ENCODE measurements at places on chromosomes 12 and 14.

GRCh38 chr12:54082397-54082892 is 28.8 kb downstream of the HOXC4 start:
- DNase-seq, result peak; percentile 36

DNA sequence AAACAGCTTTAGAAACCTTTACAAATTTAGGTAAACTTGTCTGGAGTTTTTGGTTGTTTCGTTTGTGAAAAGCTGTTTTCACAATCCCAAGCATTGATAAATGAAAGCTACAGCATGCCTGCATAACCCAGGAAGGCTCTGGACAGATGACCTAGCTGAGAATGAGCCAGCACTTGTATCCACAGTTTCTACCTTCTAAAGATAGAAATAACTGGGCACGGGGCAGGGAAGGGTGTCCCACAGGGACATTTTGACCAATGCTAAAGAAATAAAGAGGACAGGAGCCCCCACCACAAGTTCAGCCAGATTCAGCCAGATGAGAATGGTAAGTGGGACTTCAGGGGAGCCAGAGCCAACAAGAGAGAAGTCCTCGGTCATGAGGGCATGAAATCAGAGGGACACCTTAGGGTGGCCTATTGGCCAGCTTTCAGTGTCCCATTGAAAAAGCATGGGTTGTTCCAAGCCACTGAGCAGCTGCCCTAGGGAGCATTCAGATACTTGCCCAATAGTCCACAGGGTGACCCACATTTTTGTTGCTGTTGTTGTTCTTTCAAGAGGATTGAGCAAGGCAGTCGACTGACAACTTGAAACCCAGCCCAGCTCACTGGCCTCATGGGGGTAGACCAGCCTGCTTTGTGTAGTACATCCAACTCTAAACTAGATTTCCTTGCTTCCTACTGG is 140.3 kb upstream of the NUDT4 start:
- no peak for DNase-seq

- no peak for DNase-seq
Measured at GRCh38 chr14:69629225-69630127, 18.1 kb downstream of the SUSD6 start.

DNA sequence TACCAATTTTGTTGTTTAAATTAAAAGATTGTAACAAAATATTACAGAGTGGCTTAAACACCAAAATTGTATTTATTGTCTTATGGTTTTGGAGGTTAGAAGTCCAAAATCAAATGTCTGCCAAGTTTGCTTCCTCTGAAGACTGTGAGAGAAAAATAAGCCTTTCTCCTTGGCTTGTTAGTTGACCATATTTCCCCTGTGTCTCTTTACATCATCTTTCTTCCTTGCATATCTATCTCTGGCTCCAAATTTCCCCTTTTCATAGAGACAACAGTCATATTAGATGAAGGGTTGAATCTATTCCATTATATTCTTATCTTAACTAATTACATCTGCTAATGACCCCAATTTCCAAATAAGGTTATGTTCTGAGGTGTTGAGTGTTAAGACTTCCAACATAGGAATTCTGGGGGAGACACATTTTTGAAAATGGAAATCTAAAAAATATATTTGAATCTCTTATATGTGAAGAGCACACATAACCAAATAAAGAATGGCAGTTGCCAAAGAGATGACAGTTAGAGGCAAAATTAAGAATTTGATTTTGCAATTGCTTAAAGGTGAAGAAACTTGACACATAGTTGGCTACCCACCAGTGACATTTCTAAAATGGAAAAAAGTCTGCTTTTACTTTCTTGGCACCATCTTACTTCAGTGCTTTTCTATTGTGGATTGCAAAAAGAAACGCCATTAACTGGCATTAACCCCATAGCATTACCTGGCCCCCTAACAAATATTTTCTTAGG is 407.2 kb downstream of the FSCB start:
- no peak for DNase-seq

DNA sequence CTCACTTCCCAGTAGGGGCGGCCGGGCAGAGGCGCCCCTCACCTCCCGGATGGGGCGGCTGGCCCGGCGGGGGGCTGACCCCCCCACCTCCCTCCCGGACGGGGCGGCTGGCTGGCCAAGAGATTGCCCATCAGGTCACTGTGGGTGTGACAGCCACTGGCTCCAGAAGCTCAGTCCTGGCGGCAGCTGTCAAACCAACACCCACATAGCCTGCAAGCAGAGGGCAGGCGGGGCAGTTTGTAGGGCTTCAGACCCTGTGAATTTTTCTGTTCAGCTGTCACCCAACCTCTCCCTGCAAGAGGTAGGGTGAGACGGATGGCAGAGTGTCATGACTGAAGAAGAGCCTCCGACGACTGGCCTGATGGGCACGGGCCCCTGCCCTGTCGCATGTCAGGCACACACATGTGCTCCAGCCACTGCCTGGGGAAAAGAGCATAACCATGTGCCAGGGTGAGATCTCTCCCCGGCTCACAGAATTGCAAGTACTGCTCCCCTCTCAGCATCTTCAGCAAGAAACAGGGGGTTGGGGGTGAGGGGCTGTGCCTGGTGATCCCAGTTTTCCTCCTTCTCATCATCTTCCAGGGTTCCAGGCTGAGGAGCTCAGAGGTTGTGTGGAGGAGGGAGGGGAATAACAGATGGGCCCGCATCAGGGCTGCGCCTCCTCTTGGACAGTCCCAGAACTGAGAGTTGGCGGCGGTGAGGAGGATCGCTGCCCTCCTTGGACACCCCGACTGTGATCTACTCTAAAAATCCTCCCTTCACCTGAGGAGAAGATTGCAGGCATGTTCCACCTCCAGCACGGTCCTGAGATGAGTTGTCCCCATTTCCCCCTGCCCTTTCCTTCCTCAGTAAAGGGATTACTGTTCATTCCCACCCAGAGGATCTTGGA is 11.2 kb upstream of the PRPH start:
- no peak for DNase-seq

GRCh38 chr12:92602476-92602875 is 100.3 kb upstream of the PLEKHG7 start:
- no peak for DNase-seq

DNA sequence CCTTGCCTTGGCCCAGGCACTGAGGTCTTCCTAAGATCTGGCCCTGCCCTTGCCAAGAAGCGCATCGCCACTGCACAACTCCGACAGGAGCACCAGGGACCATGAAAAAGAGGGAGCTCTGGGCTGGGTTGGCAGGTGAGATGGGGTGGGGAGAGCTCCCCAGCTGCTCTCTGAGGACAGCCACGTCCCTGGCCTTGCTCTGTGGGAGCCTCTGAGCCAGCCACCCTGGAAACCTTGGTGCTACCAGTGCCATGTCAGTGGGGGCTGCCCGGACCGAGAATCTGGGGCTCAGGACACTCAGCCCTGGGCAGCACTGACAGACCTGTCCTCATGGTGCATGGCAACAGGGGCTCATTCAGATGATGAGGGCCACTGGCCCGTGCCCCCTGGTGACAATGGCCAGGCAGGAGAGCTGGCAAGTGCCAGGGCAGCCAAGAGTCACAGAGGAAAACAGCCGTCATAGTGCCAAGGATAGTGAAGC is 134.8 kb downstream of the ZFP36L1 start:
- no peak for DNase-seq

DNA sequence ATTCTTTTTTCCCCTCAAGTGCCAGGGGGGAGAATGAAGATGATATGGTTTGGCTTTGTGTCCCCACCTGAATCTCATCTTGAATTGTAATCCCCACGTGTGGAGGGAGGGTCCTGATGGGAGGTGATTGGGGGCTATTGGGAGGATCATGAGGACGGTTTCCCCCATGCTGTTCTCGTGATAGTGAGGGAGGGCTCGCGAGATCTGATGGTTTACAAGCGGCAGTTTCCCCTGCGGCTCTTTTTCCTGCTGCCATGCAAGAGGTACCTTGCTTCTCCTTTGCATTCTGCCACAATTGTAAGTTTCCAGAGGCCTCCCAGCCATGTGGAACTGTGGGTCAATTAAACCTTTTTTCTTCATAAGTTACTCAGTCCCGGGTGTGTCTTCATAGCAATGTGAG is 173.7 kb downstream of the CAND1 start:
- no peak for DNase-seq

GRCh38 chr12:113082486-113083148 is 26.1 kb downstream of the DTX1 start:
- DNase-seq, result no peak

DNA sequence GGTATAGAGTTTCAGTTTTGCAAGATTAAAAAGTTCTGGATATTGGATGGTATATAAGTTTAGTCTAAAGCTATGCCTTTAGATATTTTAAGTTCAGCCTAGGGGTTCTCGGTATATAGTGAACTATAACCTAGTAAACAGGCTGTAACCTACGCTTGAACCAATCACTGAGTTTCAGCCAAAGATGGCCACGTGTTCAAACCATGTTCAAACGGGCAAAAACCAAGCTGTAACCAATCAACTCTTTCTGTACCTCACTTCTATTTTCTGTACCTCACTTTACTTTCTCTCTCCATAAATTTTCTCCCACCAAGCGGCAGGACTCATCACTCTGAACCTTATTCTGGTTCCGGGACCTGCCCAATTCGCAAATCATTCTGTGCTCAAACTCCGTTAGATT is 1.4 kb downstream of the TMBIM4 start:
- DNase-seq, result no peak

DNA sequence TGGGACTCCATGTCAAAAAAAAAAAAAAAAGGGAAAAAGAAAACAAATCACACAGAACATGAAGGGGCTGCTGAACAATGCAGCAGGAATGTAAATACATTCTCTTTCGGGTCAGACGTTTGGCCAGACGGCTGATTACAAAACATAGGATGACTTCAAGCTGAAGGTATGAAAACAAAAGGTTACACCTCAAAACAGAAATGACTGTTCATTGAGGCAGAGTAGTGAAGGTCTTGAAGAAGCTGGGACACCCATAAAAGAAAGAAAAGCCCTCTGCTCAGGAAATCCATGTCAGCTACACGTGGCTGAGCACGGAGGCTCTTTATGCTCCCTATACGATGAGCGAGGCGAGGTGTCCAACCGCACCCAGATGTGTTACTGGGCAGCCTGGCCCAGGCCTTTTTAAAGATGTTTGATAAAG is 37.7 kb downstream of the FGD4 start:
- no peak for DNase-seq

GRCh38 chr12:57476993-57477709 is 2.5 kb downstream of the ARHGAP9 start:
- no peak for DNase-seq

- DNase-seq, result no peak
Measured at GRCh38 chr12:64723630-64724029, 35.6 kb downstream of the GNS start.

DNA sequence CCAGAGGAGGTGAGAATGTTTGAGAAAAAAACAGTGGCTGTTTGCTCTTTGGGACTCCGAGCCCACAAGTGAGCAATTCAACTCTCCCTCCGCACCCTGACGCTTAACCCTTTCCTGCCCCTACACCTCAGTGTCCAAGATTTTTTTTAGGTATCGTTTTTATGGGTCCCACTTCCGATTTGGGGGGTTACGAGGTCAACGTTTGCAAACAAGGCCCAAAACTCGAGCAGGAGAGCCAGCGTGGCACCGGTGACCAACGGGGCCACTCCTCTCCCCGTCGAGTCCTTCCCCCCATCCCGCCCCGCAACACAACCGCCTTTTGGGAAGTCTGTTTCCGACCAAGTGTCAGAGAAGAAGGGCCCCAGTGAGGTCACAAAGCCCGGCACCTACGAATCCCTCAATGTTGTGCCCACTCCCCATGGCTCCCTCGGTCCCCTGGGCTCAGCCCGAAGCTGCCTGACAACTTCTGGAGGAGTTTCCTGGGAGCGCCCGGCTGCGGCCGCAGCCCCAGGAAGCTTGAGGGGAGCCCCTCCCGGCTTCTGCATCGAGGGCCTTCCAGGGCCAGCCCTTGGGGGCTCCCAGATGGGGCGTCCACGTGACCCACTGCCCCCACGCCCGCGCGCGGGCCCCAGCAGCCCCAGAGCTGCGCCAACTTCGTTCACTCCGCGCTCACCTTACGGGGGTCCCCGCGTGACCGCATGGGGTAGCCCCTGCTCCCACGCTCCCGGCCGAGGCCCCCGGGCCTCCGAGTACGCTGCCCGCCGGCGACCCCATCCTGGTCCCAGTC is 1.2 kb downstream of the CDK2AP1 start:
- DNase-seq, result peak; percentile 34

DNA sequence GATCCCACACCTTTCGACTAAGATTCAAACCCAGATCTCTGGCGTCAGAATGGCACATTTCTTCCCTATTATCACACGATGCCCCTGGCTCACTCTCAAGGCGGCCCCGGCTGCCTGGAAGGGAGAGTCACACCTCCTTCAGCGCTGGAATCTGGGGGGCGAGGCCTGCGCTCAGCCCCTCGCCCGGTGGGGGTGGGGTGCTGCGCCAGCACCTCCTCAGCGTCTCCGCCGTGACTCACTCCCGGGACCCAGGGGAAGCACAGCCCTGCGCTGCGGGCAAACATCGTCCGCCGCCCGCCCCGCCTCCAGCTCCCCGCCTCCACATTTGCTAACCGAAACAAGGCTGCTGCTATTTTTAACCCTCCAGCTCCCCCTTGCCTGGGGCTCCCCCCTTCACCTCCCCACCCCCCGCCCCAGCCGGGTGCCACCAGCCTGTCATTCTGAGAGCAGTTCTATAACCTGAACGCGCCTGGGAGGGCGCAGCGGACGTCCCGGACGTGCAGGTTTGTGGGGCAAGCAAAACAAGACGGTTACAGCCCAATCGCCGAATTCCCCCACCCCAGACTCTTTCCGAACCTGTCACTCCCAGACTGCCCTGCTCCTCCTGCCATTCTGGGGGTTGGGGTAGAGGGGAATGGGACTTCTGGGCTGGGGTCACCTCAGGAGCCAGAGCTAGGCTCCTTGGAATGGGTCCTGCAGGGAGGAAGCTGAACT is 6.7 kb downstream of the HDAC7 start:
- DNase-seq, result peak; percentile 84

DNA sequence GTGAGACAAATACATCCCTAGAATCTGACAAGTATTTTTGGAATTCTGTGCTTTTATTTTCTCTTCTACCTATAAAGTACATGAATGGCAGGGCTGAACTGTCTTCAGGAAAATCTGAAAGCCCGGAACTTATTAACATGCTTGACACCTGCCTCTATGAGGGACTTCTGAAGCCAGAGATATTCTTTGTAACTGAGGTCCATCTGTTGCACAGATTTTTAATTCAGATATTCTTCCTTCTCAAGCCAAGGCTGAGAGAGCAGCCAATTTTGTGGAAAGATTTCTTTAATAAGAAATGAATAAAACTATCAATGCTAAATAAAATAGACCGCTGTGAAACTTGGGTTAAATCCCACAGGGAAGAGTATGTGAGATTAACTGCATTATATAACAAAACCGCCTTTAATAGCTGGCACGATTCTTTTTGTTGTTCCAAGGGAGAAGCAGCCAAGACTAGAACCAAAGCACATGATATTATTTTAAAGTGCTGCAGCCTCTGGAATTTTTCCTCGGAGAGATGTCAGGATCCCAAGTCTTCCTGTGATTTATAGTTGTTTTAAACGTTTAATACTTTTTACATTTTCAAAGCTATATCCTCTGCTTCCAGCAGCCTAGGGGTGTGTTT is 148.9 kb downstream of the CRADD start:
- DNase-seq, result no peak

GRCh38 chr12:12474471-12474928 is 88.2 kb downstream of the DUSP16 start:
- peak; percentile 53 for DNase-seq

All from activated CD4-positive, CD25-positive, alpha-beta regulatory T cell treated with anti-CD3 and anti-CD28 coated beads, Interleukin-2, amount 50 U/mL, for 72 hours (primary cell).